CD4-positive, alpha-beta T cell (primary cell): ENCODE measurements at places on chromosomes 13 and 19. TPM values are rescaled to one million over a fixed set of nuclear protein-coding genes. Genes with fewer than 3 reads are reported as not detected.

DNA sequence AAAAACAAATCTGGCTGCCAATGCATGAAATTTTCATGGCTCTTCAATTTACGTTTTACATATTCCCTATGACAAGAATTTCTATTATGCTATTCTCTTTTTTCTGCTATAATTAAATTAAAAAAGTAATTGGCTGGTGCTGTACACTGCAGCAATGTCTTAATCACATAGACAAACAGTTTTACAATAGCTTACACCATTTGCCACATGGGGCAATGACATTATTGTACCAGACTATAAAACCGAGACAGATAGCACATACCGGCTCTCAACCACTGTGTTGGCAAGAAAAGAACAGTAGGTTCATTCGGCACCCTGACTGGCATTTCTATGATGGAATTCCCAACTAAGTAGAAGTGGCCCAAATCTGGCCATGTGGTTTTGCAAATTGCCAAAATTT lies 67.7 kb downstream of the DACH1 start:
- no peak for DNase-seq
- H3K27ac ChIP-seq, result no peak overlapping the region
- no peaks in the 10 kb centered on the region for H3K4me1 ChIP-seq
- no peaks in the 10 kb centered on the region for H3K27me3 ChIP-seq

DNA sequence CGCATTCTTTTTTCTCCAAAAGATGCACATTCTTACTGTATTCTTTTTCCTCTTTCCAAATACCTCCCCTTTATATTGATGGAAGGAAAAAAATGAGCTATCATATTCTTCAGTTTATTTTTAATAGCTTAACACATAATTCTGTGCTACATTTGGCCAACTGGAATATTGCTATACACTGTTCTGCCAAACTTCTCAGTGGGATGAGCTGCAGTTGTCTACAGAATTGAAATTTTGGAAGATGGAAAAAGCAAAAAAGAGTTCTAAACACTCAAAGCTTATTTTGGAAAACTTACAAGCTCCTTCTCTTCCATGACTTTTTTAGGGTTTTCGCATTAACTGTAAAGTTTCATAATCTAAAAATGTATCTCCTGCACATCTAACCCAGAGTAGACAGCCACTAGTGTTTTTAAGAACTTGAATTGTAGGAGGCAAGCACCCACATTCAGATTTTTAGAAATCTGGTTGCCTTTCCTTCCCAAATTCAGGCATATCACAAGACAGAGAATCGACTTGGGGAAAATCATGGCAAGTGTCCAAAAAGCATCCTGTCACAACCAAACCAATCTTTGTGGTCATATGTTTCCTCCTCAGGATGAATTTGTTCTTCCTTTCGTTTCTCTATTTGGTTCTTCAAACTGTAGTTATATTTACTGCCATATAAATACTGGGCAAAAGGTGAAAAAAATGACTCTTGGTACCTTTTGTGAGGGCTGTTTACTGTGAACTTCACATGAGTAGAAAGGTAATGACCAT lies 111.4 kb upstream of the FRY start:
- no peak overlapping the region for H3K27ac ChIP-seq
- no peak overlapping the region for H3K4me3 ChIP-seq
- no peaks in the 10 kb centered on the region for H3K36me3 ChIP-seq

SACS gene
- total RNA-seq, result 8.7 TPM

DNA sequence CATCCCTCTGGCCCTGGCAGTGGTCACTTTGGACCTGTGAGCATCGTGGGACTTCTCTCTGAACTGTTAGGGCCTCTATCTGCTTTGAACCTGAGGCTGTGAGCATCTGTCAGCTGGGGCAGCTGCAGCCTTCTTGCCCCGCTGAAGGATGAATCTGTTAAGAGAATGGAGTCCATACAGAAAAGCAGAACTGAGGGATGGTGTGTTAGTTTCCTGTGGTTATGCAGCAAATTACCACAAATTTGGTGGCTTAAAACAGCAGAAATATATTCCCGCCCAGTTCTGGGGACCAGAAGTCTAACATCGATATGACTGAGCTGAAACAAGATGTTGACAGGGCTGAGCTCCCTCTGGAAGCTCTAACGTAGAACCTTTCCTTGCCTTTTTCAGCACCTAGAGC lies 1.6 kb upstream of the ZNF497 start:
- no peaks in the 10 kb centered on the region for H3K27me3 ChIP-seq
- no peak overlapping the region for H3K27ac ChIP-seq
- DNase-seq, result no peak
- H3K36me3 ChIP-seq, result no peaks in the 10 kb centered on the region

REX1BD gene
- total RNA-seq, result 88.9 TPM

DNA sequence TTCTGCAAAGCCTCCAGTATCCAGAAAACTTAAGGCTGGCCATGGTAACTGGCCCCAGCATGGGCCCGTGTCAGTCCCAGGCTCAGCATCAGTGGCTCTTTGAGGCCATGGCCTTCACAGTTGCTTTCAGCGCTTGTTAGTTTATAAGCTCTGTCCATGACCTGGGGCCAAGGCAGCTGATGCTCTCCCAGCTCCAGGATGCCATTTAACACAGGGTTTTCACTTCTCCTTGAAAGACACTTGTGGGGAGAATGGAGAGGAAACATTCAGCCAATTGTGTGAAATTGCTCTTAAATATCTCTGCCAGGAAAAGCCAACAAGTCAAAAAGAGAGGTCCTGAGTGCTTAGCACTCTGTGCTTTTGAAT lies 321.3 kb downstream of the FOXO1 start:
- no peak for DNase-seq
- H3K27me3 ChIP-seq, result no peaks in the 10 kb centered on the region
- H3K4me3 ChIP-seq, result no peak overlapping the region
- no peaks in the 10 kb centered on the region for H3K36me3 ChIP-seq

TJP3 gene
- total RNA-seq, result 8.2 TPM
